Stimulated activated CD4-positive, alpha-beta T cell treated with anti-CD3 and anti-CD28 coated beads, Interleukin-1b, Interleukin-23, amount 100 ng/mL, for 4 hours (primary cell): ENCODE measurements at places on chromosomes 6 and 20.

GRCh38 chr6:48775157-48775556 is 664.2 kb upstream of the PTCHD4 start:
- no peak for DNase-seq

DNA sequence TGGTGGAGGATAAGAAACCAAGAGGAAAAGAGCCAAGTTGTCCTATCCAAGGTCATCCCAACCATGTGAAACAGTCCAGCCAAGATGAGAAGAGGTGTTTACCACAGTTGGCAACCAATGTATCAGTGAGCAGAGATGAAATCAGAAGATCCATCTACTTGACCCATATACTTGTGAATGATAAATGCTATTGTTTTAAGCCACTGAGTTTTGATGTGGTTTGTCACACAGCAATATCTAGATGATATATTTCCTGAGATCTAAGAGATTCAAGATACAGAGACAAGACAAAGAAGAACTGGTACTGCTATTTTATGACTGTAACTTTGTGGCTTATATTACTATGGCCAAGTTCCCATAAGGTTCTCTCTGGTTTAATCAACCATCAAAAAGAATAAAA is 721.2 kb downstream of the MAFB start:
- no peak for DNase-seq

DNA sequence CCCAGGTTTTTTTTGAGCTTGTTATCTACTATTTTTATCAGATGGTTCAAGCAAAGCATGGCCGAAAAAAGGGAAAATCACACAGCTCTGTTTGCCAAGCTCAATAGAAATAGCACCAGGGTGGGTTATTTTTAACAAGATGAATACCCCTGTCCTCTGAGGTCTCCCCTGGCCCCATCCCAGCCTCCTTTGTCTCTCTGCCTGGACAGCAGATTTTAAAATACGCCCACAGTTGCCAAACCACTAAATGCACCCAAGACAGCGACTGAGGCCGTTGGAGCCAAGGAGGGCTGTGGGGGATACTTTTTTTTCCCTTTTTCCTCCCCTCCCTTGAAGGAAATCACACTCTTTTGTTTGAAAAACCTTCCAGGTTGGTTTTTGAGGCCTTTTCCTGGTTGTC is 106.6 kb downstream of the VEGFA start:
- DNase-seq, result no peak

GRCh38 chr20:16608277-16608650 is 35.0 kb upstream of the KIF16B start:
- no peak for DNase-seq

DNA sequence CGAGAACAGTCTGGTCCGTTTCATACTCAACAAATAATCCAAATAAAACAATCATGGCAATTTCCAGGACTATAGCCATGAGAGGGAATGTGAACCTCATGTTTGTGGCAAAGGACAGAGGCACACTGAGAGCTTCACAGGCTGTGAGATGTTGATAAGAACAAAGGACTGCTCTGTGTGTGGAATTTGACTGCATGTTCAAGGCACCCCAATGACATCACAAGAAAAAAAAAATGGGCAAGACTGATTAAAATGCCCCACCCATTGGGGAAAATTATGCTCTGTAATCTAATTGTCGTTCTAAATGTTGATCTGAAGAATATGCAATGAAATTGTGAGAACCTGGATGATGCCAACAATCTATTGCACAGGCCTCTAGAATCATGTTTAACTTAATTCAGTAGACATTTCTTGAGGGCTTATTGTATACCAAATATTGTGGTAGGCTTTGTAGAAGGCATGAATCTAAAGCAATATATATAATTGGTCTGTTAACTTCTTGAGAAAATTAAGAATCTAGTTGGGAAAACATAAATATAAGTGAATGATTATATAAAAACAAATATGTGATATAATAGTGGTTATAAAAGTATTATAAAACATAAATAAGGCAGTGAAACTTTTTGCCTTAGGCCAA is at the start of gene RHAG:
Gene RHAG (minus strand): TSS at position 127 of the 637 bp plus-strand sequence. CDS start 27 bp downstream, at position 100.
- no peak for DNase-seq

DNA sequence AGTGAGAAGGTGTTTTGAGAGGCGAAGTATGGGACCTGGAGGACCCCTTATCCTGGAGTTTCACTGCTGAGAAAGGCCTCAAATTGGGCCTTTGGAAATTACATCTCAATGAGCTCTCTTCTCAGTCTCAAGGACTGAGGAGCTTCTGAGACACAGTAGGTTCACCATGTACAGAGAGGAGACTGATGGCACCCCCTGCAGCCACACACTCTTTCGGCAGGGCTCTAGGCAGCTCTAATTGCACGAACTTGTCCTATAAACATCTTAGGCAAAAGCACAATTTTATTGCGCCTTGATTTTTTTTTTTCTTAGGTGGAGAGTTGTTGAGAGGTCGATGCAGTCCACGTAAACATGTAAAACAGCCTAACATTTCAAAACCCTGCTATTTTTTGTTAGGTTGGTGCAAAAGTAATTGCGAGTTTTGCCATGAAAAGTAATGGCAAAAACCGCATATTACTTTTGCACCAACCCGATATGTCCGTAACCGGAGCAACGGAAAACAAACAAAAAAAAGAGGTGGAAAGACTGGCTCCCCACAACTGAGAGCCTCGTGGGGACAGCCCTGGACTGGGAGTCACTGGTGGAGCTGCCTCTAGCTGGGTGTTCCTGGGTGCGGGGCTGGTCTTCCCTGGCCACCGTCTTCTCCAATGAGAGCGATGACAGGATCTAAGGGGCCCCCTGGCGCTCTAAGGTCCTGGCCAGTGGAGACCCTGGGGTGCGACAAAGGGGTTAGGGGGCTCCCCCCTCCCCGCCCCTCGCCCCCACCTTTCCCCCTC is 84.0 kb upstream of the EYA2 start:
- DNase-seq, result no peak

GRCh38 chr6:394641-395289 is 3.2 kb downstream of the IRF4 start:
- DNase-seq, result no peak

DNA sequence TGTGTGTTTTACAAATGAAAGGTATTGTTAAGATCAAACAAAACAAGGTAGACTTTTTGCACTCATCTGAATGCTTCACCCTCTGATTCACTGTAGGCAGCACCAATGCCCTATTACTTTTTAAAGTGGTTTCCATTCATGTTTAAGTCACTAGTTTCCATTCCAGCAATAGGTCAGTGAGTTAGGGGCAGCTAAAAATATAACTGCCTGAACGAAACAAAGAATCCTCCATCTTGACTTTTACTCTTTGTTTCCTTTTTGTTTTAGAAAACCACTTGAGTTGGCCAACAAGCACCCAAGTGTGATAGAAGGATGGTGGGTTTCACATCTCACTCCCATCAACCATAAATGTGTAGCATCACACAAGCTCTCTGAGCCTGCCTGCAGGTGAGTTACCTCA is 25.5 kb downstream of the CLIC5 start:
- no peak for DNase-seq

- no peak for DNase-seq
Observed at GRCh38 chr20:14117768-14118167, 122.5 kb downstream of the MACROD2 start.

- DNase-seq, result no peak
Observed at GRCh38 chr6:152380993-152381898, 255.9 kb downstream of the SYNE1 start.

GRCh38 chr6:131754088-131754487 is 43.3 kb upstream of the CTAGE9 start:
- DNase-seq, result no peak

DNA sequence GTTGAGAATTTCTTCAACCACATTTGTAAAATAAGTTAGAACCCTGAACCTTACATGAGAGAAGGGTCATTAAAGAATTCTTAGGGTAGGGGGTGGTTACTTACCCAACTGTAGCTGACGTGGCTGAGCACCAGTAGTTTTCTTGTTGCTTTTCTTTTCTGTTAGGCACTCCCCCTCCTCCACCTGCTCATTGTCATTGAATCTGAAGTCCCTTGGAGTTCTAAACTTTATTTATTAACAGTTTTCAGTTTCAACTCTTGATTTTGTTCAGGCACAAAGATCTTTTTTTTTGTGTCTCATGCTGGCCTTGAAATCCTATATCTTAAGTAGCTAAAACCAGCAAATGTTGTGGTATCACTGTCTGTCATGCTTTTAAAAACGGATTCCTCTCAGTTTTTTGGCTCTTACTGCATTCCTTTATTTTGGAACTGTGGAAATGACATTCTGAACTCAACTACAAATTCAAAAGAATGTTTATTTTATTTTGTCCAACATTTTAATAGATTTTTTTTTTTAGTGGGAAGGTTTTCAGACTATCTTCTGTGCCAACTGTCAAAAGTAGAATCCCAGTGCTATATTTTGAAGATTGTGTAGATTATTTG is 465.2 kb downstream of the PHF3 start:
- DNase-seq, result no peak

GRCh38 chr6:124873066-124873410 is 89.2 kb upstream of the RNF217 start:
- no peak for DNase-seq

GRCh38 chr20:2918096-2919049 is 45.1 kb downstream of the PTPRA start:
- DNase-seq, result no peak

- DNase-seq, result no peak
Observed at GRCh38 chr20:6121504-6121903, 1.3 kb downstream of the FERMT1 start.

DNA sequence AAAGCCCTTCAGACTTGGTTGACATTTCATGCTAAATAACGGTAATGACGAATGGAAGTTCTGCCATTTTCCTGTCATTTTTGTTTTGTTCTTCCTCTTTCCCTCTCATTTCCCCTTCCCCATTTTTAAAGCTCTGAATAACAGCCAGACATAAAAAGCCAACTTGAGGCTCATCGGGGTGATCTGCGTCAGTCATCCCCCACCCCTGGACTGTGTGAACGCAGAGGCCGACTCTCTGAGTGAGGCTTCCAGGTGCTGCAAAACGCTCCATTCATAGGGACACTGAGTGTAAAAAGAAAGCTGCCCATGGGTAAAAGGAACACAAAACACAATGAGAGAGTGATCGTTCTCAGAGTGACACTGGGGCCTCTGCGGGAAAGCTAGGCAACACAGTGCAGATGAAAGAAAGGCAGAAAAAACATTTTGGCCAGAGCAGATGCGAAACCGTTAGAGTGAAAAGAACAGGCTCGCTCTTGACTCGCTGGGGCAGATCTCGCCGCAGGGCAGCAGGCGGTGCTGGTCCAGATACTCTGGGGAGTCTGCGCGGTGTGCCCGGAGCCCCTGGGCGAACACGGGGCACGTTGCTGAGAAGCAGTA is 684.8 kb downstream of the QKI start:
- DNase-seq, result no peak

DNA sequence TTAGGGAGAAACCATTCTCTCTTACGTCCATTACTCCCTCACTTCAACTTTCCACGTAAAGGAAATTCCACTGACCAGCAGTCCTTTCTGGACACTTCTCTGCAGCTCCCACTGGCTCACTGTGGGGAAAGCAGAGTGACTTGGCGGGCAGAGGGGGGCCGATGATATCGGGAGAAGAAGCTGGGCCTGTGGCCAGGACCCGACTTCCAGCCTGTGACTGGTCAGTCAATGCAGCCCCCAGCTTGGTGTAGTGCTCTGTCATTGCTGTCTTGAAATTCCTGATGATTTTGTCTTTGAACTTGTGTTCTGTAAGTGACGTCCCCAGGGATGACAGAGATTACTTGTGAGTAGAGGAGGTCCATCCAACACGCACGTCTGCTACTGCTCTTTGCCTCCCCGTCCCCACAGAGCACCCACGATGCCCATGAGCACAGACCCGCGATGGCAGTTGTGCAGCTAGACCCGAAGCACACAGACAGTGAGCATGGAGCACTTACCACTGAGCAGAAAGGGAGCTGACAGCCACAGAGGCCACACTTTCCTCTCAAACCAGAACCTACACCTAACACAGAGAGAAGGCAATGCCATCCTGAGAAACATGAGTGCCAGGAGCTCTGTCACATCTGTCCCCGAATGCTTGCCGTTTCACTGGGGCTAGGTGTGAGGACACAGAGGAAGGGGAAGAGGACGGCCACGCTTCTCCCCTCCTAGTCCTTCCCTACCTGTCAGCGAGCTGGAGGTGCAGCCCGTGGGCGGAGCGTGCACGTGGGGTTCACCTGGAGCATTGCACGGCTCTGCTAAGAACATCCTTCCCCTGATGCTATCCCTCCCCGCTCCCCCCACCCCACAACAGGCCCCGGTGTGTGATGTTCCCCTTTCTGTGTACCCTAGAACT is 25.7 kb downstream of the DACT2 start:
- no peak for DNase-seq

GRCh38 chr6:47714802-47715201 is 16.4 kb downstream of the ADGRF4 start:
- DNase-seq, result no peak

DNA sequence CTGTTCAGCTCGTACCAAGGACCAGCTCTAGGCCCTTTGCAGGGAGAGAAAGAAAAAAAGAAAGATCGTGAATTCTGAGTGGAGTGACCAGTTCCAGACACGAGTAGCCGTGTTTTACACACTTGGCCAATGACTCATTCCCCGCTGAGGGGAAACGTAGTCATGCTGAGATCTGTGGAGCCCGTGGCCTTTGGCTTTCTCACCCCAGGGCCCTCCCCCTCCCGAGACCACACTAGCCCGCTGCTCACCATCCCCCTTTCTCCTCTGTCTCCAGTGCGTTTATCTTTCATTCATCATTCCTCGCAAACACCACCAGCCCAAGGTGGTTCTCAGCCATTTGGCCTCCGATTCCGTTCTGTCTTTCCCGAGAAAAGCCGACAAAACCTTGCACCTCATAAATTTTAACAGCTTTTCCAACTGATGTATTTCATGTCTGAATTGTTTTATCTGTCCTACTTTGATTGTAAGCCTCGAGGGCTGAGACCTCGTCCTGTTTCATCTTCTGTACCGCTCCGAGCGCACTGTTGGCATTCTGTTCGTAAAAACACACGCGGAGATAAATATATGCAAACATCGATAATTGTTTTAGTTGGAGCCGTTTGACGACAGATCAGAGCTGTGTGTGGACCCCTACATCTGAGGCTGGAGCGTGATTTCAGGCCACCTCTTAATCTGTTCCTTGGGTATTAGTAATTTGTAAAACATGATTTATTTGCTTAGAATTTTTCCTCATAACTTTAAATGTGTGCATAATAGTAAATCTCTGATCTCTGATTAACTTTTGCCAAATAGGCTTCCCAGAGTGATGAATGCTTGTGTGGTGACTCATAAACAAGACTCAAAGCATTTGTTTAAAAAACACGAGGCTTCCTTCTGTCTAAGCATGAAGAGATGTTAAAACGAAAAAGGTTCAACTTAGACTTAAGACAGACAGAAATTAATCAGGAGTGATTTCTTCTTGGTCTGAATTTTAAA is 336.6 kb downstream of the CDH4 start:
- DNase-seq, result no peak
